ENCODE measurements at places on chromosomes 11 and 22. TPM values are rescaled to one million over a fixed set of nuclear protein-coding genes. Genes with fewer than 3 reads are reported as not detected.

The SSTR3 gene
- total RNA-seq: under 0.01 TPM

The MIOX gene
- not detected for total RNA-seq

The HSD17B12 gene
- 27.9 TPM for total RNA-seq

The MYRF gene
- 6.4 TPM for total RNA-seq

The P4HA3 gene
- 0.64 TPM for total RNA-seq

The OR52A1 gene
- total RNA-seq: not detected

The LGALS12 gene
- total RNA-seq: not detected

The SCGB1A1 gene
- total RNA-seq: not detected

Data from uterus (tissue), 4 donors.